Glutamatergic neuron (in vitro differentiated cells): ENCODE measurements at places on chromosomes 12 and 14. TPM values are rescaled to one million over a fixed set of nuclear protein-coding genes. Genes with fewer than 3 reads are reported as not detected.

DNA sequence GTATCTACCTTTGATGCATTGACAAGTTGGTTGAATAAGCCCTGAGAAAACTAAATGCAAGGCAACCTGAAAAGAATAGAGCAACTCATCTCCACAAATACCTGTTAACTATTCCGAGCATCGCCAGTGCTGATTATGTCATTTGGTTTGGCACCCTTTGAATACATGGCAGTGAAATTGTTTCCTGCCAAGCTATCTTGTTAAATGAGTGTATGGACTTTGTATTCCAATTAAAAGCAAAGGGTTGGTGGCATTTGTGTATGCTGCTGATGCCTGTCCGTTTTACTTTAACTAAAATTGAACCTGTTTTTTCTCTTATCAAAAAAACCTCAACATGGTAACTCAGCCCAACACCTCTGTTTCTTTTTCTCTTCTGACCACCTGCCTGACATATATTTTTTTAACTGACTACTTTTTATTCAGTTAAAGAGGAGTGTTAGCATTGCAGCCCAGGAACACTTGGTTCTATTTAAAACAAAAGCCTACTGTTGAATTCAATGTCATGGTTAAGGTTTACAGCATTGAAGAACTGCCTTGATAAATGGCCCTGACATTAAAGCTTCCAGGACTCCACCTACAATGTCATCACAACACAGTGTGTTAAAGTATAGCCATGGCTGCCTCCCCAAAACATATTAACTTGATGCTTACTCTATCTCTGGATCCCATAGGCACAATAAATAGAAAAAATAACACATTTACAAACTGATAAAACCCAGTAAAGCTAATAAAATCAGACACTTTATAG lies 838.3 kb upstream of the NOVA1 start:
- DNase-seq, result no peak

- DNase-seq, result no peak
Observed at GRCh38 chr12:86249276-86249675, 6.9 kb downstream of the MGAT4C start.

DNA sequence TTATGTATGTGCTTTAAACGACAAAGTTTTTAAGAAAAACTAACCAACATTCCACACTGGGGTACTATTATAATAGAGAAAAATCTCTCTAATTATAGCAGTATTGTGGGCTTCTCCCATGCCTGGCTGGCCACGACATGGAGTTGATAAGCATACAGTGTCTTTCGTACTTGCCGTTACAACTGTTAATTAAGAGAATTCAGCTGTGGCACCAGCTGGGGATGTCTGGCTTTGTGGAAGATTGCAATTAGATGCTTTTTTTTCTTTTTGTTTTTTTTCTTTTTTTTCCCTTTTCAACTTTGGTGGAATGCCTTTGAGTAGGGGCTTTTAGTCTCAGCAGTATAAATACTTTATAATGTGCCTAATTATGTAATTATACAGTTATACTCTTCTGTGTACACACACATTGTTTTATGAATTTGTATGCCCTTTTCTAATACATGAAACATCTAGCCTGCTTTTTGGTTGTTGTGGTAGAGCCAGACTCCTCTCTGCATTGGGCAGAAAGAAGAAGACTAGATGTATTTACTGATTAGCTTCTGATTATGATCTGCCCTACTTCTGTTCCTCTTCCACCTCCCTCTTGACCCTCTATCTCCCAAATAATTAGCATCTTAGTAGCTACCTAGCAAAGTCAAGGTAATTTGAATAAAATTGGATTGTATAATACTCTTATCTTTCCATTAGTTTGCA lies 76.4 kb downstream of the SUSD6 start:
- DNase-seq, result no peak

Gene CFAP54
- total RNA-seq, result 0.15 TPM

Gene CLEC9A
- total RNA-seq, result not detected

Gene TAS2R10
- total RNA-seq, result 0.69 TPM
